ENCODE measurements at places on chromosomes 1 and 21.

GRCh38 chr1:21749109-21749508 lies 33.8 kb downstream of the USP48 start:
- DNase-seq, result no peak

DNA sequence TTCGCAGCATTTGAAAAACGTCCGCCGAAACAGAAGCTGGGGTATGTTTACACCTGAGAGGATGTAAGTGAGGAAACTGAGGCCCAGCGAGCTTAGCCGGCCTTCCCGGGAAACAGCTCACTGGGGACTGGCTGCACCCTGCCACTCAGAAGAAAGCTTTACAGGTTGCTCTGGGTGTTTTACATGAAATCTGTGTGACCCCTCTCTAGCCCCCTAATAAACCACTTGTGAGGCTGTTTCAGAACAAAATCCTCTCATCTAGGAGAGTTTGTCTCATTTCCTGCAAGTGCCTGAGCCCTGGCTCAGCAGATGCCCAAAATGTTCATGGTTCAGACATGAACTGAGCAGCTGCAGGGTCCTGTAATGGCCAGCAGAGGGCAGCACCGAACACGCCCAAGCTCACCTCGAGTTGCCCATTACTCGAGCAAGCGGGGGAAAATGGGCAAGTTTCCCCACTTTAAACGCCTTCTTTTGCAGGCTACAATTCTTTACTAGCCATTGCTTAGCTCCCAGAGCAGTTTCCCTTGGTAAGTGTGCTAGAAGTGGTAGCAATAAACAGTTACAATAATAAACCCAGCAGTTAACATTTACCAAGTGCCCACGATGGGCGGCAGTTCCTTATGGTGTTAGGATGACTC lies 76.4 kb downstream of the FHAD1 start:
- DNase-seq, result peak; percentile 70

- DNase-seq, result peak; percentile 12
Observed at GRCh38 chr1:93448292-93448982, 519 bp downstream of the FNBP1L start.

DNA sequence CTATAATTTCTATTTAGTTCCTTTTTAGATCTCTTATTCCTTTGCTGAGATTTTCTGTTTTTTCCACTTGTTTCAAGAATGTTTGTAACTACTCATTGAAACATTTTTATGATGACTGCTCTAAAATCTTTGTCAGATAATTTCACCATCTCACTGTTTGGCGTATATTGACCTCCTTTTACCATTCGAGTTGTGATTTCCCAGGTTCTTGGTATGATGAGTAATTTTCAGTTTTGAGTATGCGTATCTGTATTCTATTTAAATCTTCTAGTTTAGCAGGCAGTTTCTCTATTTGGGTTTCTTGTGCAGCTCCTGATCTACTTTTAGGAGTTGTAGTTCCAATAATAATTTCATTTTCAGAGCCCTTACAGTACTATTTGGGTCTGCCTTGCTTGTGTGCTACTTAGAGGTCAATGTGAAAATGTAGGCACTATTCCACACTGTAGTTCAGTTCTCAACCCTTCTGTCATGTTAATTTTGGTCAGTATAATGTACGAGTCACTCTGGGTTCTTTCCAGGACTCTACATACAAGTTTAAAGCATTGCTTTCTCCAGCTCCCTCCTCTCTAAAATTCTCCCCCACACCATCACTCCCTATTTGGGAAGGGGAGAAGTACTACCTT lies 115.5 kb downstream of the ACBD6 start:
- DNase-seq, result no peak

GRCh38 chr1:89736937-89737733 lies 83.7 kb upstream of the LRRC8D start:
- DNase-seq, result no peak

GRCh38 chr1:153384958-153385580 lies 5.8 kb downstream of the S100A8 start:
- DNase-seq, result no peak

- no peak for DNase-seq
Observed at GRCh38 chr1:160309185-160309557, 24.2 kb upstream of the PEX19 start.

GRCh38 chr1:167453123-167453522 lies 65.2 kb downstream of the CD247 start:
- no peak for DNase-seq

DNA sequence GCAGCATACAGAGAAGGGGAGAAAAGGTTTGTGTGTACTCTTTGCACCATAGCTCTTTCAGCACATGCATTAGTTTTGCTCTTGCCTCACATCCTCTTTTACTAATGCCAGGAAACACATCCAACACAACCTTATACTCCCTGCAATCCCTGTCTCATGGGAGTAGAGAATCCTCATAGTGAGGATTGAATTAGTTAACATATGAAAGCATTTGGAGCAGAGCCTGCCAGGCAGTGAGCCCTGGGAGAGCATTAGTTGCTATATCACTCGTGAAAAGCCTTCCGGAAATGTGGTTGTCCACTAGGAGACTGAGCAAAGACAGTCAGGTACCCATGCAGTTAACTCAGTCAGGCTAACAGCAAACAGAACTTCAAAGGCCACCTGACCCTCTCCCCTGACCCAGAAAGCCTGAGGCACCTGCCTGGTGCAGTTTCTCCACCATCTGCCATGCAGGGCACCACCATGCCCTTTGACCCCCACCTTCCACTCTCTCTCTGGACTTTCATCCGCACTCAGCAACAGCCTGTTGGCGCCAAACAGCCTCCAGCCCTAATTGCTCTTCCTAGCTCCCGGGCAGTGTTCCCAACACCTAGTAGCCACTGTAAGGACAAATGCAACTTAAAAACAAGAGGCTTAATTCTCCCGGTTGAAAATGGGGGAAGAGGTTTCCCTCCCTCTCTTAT lies 14.9 kb upstream of the AGT start:
- no peak for DNase-seq

DNA sequence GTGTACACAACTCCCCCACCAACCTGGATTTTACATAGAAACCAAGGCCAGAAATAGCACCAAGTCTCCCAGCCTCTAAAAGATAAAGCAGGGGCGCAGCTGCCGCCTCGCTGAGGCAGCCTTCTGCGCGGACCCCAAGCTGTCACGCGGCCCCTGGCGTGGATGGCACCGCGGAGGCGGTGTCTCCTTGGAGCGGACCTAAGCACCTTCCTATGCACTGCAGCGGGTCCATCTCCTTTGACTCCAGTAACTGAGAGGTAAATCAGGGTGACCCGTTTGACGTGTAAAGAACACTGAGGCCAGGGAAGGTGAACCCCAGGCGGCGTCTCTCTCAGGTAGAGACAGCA lies 17.0 kb downstream of the ZNF697 start:
- DNase-seq, result no peak

DNA sequence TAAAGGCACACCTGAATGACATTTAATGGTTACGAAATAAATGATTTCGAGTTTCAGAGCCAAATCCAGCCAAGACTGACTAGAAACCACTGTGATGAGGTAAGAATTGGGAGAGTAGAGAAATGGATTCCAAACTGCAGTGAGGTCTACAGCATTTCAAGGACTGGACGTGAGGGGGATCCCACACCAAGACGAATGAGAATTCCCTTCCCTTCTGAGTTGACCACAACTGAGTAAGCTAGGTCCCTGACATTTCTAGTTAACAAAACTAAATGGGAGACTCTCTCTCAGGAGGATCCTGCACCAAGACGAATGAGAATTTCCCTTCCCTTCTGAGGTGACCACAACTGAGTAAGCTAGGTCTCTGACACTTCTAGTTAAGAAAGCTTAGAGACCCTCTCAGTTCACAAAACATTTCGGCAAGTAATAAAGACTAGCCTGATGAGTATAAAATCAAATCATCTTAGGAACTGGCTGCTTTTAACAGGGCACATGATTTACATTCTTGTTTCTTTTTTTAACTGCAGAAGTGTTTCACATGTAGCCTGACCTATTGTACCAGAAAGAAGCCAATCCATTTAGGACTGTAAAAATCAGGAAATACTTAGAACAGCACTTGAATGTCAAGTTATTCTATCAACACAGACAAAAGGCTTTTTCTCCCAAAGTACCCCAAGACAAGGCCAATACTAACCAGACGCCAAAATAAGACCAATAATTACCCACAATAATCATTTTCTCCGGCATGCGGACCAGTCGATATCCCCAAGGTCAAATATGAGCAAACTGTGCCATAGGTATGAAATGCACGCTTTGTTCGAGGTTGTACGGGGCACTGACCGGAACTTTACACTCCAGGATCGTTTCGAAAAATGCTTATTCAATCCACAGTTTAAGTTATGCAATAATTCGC lies 1.4 kb upstream of the SPATA1 start:
- no peak for DNase-seq

GRCh38 chr1:39393645-39394044 lies 97.8 kb upstream of the BMP8A start:
- no peak for DNase-seq

GRCh38 chr1:16340673-16341072 lies 11.6 kb downstream of the FBXO42 start:
- DNase-seq, result no peak

- DNase-seq, result no peak
Observed at GRCh38 chr1:225592362-225593025, 60.4 kb downstream of the ENAH start.

DNA sequence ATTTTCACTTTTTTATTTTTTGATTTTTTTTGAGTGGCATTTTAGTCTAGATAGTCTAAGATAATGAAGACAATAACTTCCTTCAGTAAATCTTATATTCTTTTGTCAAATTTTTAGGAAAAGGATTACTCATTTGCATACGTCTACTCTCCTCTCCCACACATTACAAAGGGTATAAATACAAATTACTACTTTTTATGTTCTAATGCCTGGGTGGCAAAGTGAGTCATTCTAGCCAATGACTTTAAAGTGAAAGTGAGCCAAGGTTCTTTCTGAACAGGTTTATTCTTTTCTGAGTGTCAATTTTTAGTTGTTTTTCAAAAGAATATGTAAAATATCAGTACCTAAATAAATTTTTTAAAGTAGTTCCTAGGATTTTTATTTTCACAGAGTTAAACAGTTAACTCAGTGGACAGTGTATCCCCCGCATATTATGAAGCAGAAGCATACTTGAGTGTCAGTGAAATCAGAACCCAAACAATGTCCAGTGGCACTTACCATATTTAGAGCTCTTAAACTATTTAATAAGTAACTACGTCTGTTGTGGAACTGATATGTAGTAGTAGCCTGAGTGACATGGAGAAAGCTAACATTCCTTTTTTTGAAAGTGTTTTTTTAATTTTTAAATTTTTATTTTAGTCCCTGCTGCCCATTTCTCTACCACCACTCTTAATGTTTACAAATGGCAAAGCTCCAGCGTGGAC lies 141.7 kb downstream of the PHTF1 start:
- no peak for DNase-seq

Data from stimulated activated CD4-positive, alpha-beta T cell treated with anti-CD3 and anti-CD28 coated beads, Interleukin-1b, Interleukin-23, amount 100 ng/mL, for 4 hours (primary cell).